Left kidney (tissue), 8 donors: ENCODE measurements at places on chromosomes 16 and 17. TPM values are rescaled to one million over a fixed set of nuclear protein-coding genes. Genes with fewer than 3 reads are reported as not detected.
A peak's percentile ranks its signal among the peaks of the same experiment; 100 is the strongest.

- DNase-seq, result no peak
Measured at GRCh38 chr16:48813485-48813884, 203.5 kb upstream of the N4BP1 start.

DNA sequence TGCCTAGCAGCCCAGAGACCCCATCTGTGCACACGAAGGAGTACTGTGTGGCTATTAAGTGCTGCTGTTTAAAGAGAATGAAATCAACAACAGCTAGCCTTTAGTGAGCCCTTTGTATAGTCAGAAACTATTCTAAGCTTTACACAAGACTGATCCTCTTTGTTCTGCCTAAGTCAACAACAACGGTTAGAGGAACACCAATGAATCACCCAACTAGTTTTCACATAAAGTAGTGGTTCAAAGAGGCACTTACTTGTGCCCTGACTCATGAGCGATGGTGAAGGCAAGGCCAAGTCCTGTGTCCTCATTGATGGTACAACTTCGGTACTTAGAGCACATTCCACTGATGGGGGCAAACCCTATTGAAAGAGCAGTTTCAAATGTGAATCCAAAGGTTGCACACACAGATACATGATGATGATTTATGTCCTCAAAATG is 75.8 kb downstream of the ADAMTS18 start:
- no peak for DNase-seq

DNA sequence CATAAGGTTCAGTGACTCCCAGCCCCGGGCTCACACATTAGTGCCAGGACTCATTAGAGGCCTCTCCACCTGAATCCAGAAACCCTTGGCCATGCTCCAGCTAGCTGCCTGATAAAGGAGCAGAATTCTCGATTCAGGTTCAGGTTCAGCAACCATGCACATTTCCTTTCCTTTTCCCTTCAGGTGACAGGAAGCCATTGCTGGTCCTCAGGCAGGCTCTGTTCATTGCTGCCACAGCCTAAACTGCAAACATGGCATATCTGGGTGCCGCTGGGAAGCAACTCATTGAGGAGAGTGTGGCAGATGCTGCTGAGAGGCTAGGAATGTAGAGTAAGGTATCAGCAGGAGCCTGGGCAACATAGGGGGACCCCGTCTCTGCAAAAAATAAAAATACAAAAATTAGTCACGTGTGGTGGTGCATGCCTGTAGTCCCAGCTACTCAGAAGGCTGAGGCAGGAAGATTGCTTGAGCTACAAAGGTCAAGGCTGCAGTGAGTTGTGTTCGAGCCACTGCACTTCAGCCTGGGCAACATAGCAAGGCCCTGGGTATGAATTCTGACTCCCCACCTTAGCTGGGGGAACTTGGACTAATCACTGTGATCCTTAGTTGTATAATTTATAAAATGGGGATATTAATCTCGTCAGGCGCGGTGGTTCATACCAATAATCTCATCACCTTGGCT is 28.7 kb downstream of the ARL4D start:
- no peak for DNase-seq

GRCh38 chr16:10565167-10565566 is 15.2 kb downstream of the EMP2 start:
- no peak for DNase-seq

GRCh38 chr16:4601036-4601863 is 13.4 kb downstream of the UBALD1 start:
- DNase-seq, result no peak

DNA sequence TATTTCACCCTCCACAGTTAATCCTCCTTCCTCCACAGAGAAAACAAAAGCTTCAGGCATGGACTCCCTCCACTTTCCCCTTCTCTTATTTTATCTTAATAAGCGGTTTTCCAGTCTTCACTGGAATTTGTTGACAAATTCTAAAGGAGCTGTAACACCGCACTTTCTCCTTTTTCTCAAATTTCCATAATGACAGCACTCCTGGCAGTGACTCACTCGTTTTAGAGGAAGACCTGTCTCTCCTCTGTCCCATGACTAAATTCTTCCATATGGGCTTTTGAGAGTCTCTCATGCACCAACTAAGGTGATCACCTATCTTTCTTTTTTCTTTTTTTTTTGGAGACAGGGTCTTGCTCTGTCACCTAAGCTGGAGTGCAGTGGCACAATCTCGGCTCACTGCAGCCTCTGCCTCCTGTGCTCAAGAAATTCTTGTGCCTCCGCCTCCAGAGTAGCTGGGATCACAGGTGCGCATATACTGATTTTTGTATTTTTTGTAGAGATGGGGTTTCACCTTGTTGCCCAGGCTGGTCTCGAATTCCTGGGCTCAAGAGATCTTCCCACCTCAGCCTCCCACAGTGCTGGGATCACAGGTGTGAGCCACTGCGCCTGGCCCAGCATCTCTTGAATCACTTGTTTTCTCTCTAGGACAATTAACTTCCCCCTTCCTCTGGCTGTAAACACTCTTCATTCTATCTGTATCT is 7.7 kb downstream of the ITGAM start:
- no peak for DNase-seq

DNA sequence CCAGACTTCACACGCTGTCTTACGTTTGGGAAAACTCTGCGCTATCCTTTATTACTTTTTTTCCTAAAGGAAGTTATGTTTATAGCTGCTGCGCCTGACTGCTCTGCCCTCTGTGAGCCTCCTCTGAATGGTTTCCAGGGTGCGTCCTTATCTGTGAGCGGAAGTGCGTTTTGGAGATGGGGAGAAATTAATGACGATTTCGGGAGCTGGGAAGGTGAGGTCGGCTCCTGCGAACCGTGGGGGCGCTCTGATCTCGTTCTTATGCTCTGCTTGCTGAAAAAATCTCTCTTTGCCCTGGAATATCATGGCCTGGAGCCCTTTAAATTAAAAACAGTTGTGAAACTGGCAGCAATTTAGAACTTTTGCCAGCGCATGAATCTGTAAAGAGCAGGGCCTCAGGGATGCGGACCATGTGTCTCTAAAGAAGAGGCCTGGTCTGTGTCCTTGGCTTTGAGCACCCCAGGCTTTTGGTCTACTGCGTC is 135.7 kb upstream of the ZFHX3 start:
- no peak for DNase-seq

DNA sequence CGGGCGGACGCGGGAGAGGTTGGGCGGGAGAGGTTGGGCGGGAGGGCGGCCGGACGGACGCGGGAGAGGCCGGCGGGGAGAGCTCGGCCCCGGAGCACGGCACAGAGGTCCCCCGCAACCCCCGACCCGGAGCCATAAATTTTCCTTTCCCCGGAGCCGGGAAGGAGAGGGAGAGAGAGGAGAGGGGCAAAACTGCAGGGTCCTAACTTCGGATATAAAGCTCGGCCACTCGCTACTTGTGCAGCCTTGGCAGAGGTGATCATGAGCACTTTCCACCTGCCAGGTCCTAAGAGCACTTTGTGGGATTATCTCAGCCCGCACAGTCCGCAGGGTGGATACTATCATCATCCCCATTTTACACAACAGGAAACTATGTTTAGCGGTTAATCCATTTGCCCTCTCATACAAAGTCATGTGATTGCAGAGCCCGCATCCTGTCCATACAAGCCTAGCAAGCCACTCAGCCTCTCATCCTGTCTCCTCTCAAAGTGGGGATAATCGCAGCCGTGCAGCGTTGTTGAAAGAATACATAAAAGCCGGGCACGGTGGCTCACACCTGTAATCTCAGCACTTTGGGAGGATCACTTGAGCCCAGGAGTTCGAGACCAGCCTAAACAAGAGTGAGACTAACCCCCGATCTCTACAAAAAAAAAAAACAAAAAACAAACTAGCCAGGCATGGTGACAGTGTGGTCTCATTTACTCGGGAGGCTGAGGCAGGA is 780 bp upstream of the DCAKD start:
- DNase-seq, result no peak

DNA sequence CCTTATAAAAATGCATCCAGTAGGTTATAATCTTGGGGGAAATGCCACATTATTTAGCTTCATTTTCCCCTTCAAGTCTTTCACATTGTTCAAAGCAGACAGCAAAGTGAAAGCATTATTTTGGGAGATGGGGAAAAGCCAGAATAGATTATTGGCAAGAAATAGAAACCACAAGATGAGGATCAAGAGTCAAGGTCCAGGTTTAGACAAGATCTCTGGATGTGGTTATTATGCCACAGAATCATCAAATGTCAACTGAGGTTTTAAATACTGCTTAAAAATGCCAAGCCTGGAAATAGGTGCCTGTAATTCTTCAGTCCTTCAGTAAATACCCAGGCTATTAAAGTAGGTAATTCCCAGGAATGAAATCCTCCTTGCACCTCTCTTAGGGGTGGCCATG is 65.1 kb upstream of the ALOX12 start:
- DNase-seq, result no peak

- DNase-seq, result no peak
Measured at GRCh38 chr17:7237266-7237760, 1.9 kb downstream of the PHF23 start.

DNA sequence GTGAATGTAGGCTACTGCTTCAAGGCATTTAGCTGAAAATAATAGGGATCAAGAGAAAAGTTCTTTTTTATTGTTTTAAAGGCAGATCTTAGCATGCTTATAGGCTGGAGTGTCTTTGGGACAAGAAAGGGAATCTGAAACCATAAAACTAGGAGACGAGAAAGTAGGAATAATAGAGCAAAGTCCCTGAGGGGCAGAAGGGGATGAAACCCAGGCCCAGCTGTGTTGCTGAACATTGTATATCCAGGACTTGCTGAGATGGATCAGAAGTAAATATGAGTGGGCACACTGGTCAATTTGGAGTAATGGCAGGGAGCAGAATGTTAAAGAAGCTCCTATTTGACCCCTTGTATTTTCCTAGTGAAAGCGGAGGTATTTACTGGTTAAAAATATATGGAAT is 9.3 kb downstream of the ZNF689 start:
- DNase-seq, result no peak

GRCh38 chr16:29662729-29663015 is 375 bp upstream of the SPN start:
- no peak for DNase-seq

DNA sequence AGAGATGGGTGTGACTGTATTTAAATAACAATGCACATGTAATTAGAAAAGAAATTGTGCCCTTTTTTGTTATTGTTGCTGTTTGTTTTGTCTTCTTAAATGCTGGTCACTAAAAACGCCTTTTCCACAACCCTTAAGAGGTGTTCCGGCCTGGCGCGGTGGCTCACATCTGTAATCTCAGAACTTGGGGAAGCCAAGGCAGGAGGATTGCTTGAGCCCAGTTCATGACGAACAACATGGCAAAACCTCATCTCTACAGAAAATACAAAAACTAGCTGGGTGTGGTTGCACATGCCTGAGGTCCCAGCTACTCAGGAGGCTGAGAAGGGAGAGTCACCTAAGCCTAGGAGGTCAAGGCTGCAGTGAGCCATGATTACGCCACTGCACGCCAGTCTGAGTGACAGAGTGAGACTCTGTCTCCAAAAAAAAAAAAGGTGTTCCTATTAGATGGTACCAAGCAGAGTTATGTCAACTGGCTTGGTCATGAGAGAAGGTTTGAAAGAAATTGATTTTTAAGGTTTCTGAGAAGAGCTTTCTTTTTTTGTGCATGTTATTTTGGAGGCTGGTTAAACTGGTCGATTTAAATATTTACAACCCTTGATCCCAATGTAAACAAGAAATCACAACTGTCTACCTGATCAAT is 23.5 kb upstream of the RFFL start:
- no peak for DNase-seq

GRCh38 chr16:73427164-73427563 is 379.2 kb upstream of the ZFHX3 start:
- DNase-seq, result no peak

DNA sequence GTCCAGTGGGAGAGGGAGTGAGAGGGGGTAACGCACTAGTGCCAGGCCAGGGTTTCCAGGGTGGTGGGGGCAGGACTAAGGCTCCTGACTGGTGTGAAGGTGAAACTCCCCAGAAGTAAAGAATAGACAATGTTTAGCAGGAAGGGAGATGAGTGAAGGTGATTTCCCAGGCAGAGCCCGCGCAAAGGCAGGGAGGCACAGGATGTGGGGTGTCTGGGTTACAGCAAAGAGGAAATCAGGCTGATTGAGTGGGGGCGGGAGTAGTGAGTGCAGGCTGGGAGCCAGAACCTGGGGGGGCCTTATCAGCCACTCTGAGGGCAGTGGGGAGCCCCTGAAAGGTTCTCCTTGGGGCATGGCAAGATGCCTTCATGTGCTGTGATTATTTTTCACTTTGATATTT is 167.5 kb downstream of the UTP18 start:
- DNase-seq, result no peak

GRCh38 chr17:11996722-11997146 is 541 bp downstream of the ZNF18 start:
- DNase-seq, result peak; percentile 31

DNA sequence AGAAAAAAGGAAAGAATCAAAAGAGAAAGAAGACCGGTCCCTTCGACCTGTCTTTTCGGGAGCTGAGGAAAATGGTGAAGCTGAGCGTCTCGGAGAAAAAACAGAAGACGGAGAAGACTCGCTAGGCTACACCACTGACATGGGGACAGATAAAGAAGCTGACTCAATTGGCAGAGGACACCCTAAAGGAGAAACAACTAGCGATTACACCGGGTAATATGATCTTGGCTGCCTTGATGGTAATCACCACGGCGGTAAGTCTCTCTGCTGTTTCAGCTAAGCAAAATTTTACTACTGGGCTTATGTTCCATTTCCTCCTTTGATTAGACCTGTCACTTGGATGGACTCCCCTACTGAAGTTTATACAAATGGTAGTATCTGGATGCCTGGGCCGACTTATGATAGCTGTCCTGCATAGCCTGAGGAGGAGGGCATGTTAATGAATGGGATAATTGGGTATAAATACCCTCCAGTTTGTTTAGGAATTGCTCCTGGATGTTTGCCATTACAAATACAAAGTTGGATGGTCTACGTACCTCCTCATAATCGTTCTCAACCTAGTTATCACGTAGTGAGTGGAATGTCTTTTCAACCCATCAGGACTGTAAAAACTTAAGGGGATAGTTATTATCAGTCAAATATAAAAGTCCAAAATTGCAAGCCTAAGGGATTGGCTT is 24.1 kb downstream of the ALOX15B start:
- DNase-seq, result no peak

DNA sequence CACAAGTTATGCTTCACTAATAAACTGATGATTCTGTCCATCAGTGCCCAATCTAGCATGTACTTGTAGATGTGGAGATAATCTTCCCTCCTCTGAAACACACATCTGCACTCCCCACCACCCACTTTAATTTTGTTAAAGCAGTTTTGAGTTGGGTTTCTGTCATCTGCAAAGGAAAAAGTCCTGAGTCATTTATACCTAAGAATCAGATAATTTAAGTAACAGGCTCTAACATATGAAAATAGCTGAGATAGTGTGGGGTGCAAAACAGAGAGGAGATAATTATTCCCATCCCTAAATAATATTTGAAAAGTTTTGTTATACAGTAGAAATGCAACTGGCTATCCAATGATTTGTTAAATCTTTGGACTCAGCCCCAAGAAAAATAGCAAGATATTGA is 67.7 kb upstream of the ALOX12 start:
- no peak for DNase-seq

- no peak for DNase-seq
Measured at GRCh38 chr17:40021451-40021971, 6.3 kb downstream of the CSF3 start.

- no peak for DNase-seq
Measured at GRCh38 chr16:53960050-53960812, 256.3 kb downstream of the FTO start.

- no peak for DNase-seq
Measured at GRCh38 chr16:87812200-87812656, 46.4 kb upstream of the KLHDC4 start.

GRCh38 chr17:28646039-28646754 is 1.2 kb upstream of the BLTP2 start:
- DNase-seq, result no peak

The CACNA1H gene
- 17.0 TPM for polyA plus RNA-seq

The NECAB2 gene
- 2.6 TPM for polyA plus RNA-seq

The LRRC46 gene
- 2.8 TPM for polyA plus RNA-seq

The C1QTNF1 gene
- polyA plus RNA-seq, result 1.9 TPM

The DNASE1L2 gene
- polyA plus RNA-seq, result 0.93 TPM
